ENCODE measurements at places on chromosomes 7 and 10.

DNA sequence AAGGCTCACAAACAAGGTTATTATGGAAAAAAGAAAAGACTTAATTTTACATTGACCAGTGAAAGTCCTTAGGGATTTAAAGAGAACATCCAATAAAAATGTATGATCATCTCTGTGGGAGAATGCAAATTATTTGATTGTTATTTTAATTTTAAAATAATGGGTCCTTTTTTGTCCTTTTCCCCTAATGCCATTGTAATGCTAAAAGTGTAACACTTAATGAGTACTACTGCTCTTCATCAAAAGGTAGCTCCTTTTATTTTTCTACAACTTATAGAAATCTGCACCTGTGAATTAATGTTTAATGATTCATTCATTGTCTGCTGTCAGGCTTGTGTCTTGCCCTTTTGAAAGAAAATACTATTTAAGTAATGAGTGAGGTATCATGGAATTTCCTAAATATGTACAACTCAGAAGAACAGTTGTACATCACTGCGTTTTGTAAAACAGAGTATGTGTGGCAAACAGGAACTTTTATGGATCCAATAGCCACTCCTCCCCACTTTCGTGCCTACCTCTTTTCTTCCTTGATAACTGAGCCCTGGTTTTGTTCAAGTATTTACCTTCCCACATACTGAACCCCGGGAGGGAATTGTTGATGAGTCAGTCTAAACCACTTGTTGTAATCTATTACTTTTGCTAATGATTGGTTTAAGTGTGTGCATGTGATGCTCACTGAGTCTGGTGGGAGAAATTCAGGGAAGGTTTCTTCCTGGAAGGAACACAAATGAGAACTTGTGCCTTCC is 19.9 kb upstream of the TRUB1 start:
- DNase-seq = no peak

- DNase-seq = no peak
Measured at GRCh38 chr7:104795086-104795485, 218.9 kb upstream of the KMT2E start.

DNA sequence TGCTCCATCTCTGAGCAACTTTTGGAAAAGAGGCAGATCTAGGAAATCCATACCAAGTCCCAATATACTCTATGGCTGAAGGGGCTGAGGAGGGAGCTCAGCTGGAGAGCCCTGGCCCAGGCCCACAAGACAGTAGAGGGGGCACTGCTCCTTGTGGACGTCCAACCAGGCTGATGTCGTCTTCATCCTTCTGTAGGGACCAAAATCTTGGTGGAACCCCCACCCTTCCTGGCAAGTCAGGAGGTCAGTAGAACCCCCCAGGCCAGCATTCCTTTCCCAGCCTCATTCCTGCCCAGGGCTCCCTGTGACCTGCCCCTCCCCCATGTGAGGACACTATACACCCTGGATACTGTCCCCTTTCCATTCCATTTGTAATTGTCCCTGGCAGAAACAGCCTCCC is 152.0 kb downstream of the PLXNA4 start:
- DNase-seq = no peak

- no peak for DNase-seq
Measured at GRCh38 chr10:128068398-128069285, 57.6 kb downstream of the MKI67 start.

DNA sequence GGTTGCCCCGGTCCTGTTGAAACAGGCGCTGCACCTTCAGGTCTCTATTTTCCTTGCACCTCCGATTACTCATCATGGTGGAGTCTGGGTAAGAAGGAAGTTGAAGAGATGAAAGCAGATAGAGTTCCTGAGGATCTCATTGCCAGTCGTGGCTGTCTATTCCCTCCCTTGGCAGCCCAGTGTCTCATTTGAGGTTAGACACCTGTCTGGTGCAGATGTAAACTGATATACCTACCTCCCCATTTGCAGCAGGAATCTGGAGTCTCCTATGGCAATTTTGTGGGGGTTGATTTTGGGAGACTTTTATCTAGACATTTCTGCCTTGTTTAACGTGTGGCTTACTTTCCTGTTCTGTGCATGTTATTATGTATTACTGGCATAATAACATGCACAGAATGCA is 212.1 kb downstream of the BICC1 start:
- no peak for DNase-seq

DNA sequence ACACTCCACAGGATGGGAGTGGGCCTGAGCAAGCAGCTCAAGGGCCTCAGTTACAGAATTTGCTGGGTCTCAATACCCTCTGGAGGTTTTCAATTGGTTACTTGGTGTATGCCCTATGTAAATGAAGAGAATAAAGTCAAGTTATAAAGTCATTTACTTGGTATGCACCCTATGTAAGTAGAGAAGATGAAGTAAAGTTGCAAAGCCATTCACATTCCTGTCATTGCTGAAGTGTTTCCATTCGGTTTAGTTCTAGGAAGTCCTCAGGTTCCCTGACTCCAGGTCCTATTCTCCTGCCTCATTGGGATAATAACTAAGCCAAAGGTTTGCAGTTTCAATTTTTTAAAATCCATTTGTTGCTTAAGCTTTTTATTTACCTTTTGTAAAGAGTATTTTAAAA is 272.6 kb upstream of the NPSR1 start:
- no peak for DNase-seq

GRCh38 chr10:43255634-43256431 is 11.0 kb downstream of the RASGEF1A start:
- DNase-seq = no peak

DNA sequence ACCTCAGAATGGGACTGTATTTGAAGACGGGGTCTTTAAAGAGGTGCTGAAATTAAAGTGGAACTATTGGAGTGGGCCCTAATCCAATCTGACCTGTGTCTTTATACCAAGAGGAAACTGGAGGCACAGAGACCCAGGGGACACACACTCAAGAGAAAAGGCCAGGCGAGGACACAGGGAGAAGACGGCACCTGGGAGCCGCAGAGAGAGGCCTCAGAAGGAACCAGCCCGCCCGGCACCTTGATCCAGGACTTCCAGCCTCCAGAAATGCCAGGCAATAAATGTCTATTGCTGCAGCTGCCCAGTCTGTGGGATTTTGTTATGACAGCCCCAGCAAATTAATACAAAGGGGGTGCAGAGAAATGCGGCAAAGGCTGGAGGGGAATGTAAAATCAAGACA is 10.5 kb downstream of the CARD11 start:
- DNase-seq = no peak

DNA sequence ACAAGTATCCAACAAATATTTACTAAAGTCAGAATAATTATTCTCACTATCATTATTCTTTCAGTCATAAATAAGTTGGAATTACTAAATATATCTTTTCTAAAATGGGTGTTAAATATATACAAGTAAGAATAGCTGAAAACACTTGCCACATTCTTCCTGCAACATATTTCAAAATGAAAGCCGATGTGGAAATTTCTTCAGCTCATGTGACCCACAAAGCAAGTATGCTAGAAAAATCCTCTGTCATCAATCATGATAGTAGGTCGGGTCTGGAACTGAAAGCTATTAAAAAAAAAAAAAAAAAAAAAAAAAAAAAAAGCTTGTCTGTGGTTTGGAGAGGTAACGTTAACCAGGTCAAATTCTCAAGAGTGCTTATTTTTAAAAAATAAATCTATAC is 344.7 kb downstream of the NEBL start:
- no peak for DNase-seq

- DNase-seq = no peak
Measured at GRCh38 chr10:28594406-28594805, 61.5 kb downstream of the WAC start.

GRCh38 chr10:100043796-100044195 is 34.0 kb upstream of the DNMBP start:
- DNase-seq = no peak
